ENCODE measurements at places on chromosomes 3 and 15. TPM values are rescaled to one million over a fixed set of nuclear protein-coding genes. Genes with fewer than 3 reads are reported as not detected.

The OR5K2 gene
- total RNA-seq, result not detected

The ADGRG7 gene
- not detected for total RNA-seq

The NPAP1 gene
- total RNA-seq, result not detected

GRCh38 chr15:64897345-64897985 is 14.2 kb upstream of the ANKDD1A start:
- H3K36me3 ChIP-seq, result peaks cover 22% of the 10 kb centered on the region
- peak overlapping the region; percentile 65 for H3K27ac ChIP-seq
- H3K4me3 ChIP-seq, result no peak overlapping the region

DNA sequence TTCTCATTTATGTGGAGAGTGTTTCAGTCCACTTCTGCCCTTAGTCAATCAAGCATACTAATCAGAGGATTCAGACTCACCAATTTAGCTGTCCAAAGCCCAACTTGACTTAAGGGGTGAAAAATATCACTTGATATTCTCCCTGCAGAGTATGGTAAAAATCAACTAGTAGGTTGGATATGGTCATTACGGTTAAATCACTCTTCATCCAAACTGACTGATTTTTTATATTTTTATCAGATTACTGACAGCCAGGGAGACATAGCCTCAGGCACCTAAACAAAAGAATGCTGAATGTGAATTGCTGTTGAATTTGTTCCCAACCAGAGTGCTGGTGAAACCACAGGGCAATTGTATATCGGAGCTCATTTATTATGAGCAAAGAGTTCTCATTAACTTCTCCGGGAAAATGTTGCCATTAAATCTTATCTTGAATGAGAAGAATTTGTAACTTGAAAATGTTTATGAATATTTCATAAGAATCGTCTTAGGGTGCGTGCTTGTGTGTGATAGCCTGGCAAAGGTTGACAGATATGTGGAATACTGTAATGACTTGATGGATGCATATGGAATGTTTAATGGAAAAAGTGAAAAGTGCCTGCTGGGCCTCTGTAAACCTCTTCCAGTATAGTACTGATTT is 411.2 kb downstream of the NAALADL2 start:
- no peaks in the 10 kb centered on the region for H3K4me1 ChIP-seq
- H3K27me3 ChIP-seq, result no peaks in the 10 kb centered on the region
- no peaks in the 10 kb centered on the region for H3K36me3 ChIP-seq

GRCh38 chr3:11774296-11774877 is 72.3 kb downstream of the TAMM41 start:
- peaks cover 6% of the 10 kb centered on the region for H3K36me3 ChIP-seq
- no peak overlapping the region for H3K27ac ChIP-seq
- no peak for DNase-seq

The GOLGA6D gene
- 0.12 TPM for total RNA-seq

DNA sequence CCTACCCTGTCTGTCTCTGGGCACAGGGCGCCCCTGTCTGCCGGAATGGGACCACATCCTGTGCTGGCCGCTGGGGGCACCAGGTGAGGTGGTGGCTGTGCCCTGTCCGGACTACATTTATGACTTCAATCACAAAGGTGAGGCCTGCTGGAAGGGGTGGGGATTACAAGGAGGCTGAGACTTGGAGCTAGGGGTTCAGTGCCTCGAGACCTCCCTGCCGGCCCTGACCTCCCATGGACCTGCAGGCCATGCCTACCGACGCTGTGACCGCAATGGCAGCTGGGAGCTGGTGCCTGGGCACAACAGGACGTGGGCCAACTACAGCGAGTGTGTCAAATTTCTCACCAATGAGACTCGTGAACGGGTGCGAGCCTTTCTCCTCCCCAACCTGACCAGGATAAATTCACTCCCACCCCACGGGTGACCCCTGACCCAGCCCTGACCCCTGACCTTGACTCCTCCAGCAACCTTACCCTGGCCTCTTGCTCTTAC is 20.4 kb downstream of the PTH1R start:
- H3K4me3 ChIP-seq, result no peak overlapping the region
- H3K4me1 ChIP-seq, result peaks cover 10% of the 10 kb centered on the region
- no peak overlapping the region for H3K27ac ChIP-seq
- peaks cover 31% of the 10 kb centered on the region for H3K27me3 ChIP-seq
- no peak for DNase-seq

The CCDC39 gene
- not detected for total RNA-seq

GRCh38 chr3:101813817-101814440 is 34.9 kb downstream of the NXPE3 start:
- H3K36me3 ChIP-seq, result peaks cover 10% of the 10 kb centered on the region
- H3K4me3 ChIP-seq, result no peak overlapping the region
- no peak for DNase-seq
- H3K27ac ChIP-seq, result no peak overlapping the region
- peaks cover 44% of the 10 kb centered on the region for H3K4me1 ChIP-seq

DNA sequence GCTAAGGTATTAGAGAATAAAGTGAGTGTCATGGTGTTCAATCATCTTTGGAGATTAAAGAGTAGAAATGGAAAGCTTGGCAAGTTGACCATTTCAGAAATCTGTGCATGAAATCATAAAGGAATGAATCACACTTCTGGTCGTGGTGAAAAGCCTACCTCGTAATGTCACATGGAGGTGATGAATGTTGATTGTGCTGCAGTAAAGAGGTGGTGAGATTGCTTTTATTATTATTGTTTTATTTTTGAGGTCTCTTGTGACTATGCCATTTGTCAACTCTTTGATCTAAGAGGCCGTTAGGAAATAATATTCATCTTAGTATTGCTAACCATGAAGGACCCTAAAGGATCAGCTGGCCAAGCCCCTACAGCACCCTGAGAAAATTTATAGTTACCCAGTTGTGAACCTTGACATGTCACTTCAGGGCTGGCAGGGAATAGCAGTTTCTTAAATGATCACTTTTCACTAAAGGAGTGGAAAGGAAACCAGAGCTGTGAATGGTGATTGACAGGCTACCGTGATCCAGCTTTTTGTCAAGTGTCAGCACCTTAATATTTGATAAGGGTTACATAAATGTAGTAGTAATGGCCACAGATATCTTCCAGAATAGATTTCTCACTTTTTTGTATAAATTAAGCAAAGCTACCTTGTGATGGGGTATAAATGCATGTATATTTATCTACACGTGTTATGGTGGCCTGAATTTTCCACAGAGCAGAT is 203.9 kb downstream of the PTPRG start:
- no peak for DNase-seq
- no peaks in the 10 kb centered on the region for H3K36me3 ChIP-seq
- H3K4me1 ChIP-seq, result no peaks in the 10 kb centered on the region
- no peak overlapping the region for H3K27ac ChIP-seq
- no peaks in the 10 kb centered on the region for H3K27me3 ChIP-seq

DNA sequence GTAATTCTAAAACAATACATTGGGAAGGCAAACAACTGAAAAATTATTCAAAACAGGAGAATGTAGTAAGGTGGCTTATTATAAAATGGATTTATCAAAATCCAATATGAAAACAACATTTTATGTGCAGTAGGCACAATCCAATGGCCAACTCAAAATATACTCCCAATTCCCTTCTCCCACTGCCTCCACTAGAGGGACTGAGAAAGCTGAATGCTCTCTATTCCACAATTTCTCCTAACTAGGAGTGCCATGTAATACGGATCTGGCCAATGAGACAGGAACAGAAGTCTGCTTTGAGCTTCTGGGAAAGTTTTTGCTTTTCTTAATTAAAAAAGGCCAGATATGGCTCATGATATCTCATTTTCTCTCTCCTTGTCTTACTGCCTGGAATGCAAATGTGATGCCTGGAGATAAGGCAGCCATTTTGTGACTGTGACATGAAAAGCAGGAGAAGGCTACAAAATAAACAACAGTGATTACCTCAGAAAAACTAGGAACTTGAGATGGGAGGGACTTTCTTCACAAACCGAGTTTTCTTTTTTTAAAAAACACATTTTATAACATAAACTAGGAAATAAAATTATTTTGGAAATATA is 18.8 kb upstream of the VGLL4 start:
- H3K36me3 ChIP-seq, result peaks cover 2% of the 10 kb centered on the region
- no peak for DNase-seq
- H3K4me3 ChIP-seq, result no peak overlapping the region
- H3K27ac ChIP-seq, result no peak overlapping the region
- no peaks in the 10 kb centered on the region for H3K27me3 ChIP-seq

GRCh38 chr3:15964605-15965442 is 167.0 kb upstream of the ANKRD28 start:
- no peak for DNase-seq
- H3K36me3 ChIP-seq, result no peaks in the 10 kb centered on the region
- H3K4me3 ChIP-seq, result no peak overlapping the region
- no peaks in the 10 kb centered on the region for H3K4me1 ChIP-seq
- no peak overlapping the region for H3K27ac ChIP-seq
- peaks cover 7% of the 10 kb centered on the region for H3K27me3 ChIP-seq

DNA sequence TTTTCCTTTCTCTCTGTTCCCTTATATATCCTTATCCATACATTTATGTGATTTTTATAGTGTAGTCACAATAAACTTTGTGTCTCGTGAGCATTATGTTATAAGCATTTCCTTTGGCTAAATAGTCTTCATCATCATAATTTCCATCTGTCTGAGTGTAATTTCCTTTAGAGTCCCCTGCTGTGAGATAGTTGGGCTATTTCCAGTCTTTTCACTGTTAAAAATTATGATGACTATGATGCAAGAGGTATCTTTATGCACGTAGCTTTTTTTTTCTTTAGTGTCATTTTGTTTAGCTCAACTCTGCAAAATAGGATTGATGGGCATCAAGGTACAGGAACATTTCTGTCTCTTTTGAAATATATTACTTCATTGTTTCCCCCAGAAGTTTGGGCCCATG is 26.9 kb upstream of the CA12 start:
- H3K4me3 ChIP-seq, result no peak overlapping the region
- H3K27ac ChIP-seq, result no peak overlapping the region
- H3K36me3 ChIP-seq, result no peaks in the 10 kb centered on the region
- no peak for DNase-seq
- H3K4me1 ChIP-seq, result peaks cover 9% of the 10 kb centered on the region
- H3K27me3 ChIP-seq, result peaks cover 8% of the 10 kb centered on the region

- H3K36me3 ChIP-seq, result peaks cover 55% of the 10 kb centered on the region
- no peak overlapping the region for H3K4me3 ChIP-seq
- H3K27me3 ChIP-seq, result no peaks in the 10 kb centered on the region
- DNase-seq, result no peak
- no peak overlapping the region for H3K27ac ChIP-seq
Measured at GRCh38 chr3:15043408-15044171, 21.5 kb downstream of the MRPS25 start.

GRCh38 chr3:53161820-53162671 is 1.0 kb downstream of the PRKCD start:
- no peaks in the 10 kb centered on the region for H3K36me3 ChIP-seq
- H3K4me1 ChIP-seq, result peaks cover 29% of the 10 kb centered on the region
- peak; percentile 50 for DNase-seq
- peak overlapping the region; percentile 72 for H3K27ac ChIP-seq

The FBXW12 gene
- total RNA-seq, result not detected

DNA sequence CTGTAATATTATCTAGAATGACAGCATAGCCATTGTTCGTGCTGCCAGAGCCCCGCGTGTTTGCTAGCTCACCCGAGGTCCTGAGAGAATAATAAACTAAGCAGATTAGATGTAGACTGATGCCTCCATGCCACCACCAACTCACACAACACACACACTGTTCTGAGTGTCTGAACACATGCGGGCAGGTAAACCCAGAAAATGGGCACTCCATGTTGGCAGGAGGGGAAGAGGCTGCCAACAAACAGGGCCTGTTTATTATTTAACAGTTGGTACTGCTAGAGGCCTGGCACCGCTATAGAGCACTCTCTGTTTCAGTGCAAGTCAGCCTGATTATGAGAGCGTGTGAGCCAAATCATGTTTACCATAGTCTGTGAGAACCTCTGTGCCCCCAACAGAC is 299.0 kb downstream of the ZBTB20 start:
- no peaks in the 10 kb centered on the region for H3K4me1 ChIP-seq
- H3K36me3 ChIP-seq, result no peaks in the 10 kb centered on the region
- no peak overlapping the region for H3K4me3 ChIP-seq
- no peaks in the 10 kb centered on the region for H3K27me3 ChIP-seq
- no peak overlapping the region for H3K27ac ChIP-seq

GRCh38 chr3:160454995-160455394 is 5.4 kb upstream of the TRIM59 start:
- DNase-seq, result no peak
- H3K36me3 ChIP-seq, result peaks cover 4% of the 10 kb centered on the region
- H3K27ac ChIP-seq, result no peak overlapping the region
- no peak overlapping the region for H3K4me3 ChIP-seq
- H3K4me1 ChIP-seq, result peaks cover 7% of the 10 kb centered on the region

The AMT gene
- total RNA-seq, result 6.9 TPM

The TMIE gene
- total RNA-seq, result not detected

GRCh38 chr3:52381623-52382022 is 63.3 kb downstream of the SEMA3G start:
- no peaks in the 10 kb centered on the region for H3K36me3 ChIP-seq
- no peak for DNase-seq
- H3K27ac ChIP-seq, result no peak overlapping the region

The FAM227B gene
- total RNA-seq, result 3.3 TPM

The ARHGEF26 gene
- 0.09 TPM for total RNA-seq

The GCHFR gene
- 29.1 TPM for total RNA-seq

- peaks cover 8% of the 10 kb centered on the region for H3K36me3 ChIP-seq
- DNase-seq, result no peak
- no peaks in the 10 kb centered on the region for H3K27me3 ChIP-seq
- H3K27ac ChIP-seq, result no peak overlapping the region
Measured at GRCh38 chr3:172268868-172269267, 179.4 kb downstream of the GHSR start.

The ENTPD3 gene
- not detected for total RNA-seq

DNA sequence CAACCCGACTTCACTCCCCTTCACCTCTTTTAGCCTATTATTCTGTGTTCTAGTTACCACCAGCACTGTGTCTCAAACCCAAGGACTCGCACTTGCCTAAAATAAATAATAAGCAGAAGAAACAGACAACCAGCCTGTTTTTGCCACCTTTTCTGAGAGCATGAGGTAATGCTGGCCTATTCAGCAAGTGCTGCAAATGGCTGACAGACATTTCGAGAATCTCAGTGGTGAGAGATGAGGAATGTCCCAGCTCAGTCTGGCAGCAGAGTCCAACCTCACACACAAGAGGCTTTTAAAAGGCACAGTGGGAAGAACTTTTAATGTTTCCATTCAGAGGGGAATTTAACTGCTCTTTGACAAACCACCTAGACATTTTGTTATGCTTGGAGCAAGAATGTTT is 143.3 kb upstream of the GMNC start:
- H3K4me1 ChIP-seq, result no peaks in the 10 kb centered on the region
- no peaks in the 10 kb centered on the region for H3K36me3 ChIP-seq
- no peak overlapping the region for H3K4me3 ChIP-seq
- no peak overlapping the region for H3K27ac ChIP-seq
- no peak for DNase-seq
- no peaks in the 10 kb centered on the region for H3K27me3 ChIP-seq
